Chondrocyte (in vitro differentiated cells): ENCODE measurements at places on chromosomes 13 and 19. TPM values are rescaled to one million over a fixed set of nuclear protein-coding genes. Genes with fewer than 3 reads are reported as not detected.

The SMIM44 gene
- total RNA-seq, result not detected in 3 replicates

The TSKS gene
- not detected in 3 replicates for total RNA-seq

DNA sequence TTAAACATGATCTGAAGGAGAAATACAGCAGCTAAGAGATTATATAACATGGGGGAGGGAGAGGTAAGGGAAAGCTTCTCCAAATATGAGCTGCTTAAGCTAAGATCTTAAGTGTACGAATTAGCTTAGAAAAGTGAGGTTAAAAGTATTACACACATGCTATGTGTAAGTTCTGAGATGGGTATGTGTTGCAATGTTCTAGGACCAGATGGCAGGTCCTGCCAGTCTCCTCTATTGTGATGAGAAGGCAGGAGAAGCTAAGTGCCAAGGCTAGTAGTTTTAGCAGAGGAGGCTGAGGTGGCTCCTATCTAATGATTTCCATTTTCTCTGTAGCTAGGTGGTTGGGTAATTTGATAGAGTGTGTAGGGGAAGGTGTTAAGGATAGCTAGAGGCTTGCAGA lies 57.6 kb downstream of the MICU2 start:
- H3K27ac ChIP-seq, result peak overlapping the region; percentile 14
- DNase-seq, result no peak
- no peaks in the 10 kb centered on the region for H3K27me3 ChIP-seq
- H3K4me3 ChIP-seq, result no peak overlapping the region
- H3K4me1 ChIP-seq, result peaks cover 25% of the 10 kb centered on the region

- DNase-seq, result no peak
- H3K27ac ChIP-seq, result no peak overlapping the region
- H3K4me3 ChIP-seq, result no peak overlapping the region
- peaks cover 23% of the 10 kb centered on the region for H3K4me1 ChIP-seq
- no peaks in the 10 kb centered on the region for H3K27me3 ChIP-seq
These were observed 8.9 kb downstream of the DEDD2 start for GRCh38 chr19:42208612-42209011.

DNA sequence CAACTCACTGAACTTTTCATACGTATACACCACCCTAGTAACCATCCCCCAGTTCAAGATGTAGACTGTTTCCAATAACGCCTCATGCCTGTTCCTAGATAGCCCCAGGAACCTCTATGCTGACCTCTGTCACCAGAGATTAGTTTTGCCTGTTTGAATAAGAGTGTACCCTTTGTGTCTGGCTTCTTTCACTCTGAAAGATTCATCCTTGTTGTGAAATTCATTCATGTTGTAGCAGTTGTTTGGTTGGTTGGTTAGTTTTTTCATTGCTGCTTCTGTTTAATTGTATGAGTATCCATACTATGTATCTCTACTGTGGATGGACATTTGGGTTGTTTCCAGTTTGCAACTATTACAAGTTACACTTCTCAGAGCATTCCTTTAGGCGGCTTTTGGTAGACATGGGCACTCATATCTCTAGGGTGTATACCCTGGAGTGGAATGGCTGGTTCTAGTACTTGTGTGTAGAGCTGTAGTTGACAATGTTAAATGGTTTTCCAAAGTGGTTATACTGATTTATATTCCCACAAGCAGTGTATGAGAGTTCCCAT lies 1.6 kb downstream of the RNASEH2B start:
- H3K27me3 ChIP-seq, result no peaks in the 10 kb centered on the region
- H3K4me1 ChIP-seq, result peaks cover 43% of the 10 kb centered on the region
- peak overlapping the region; percentile 81 for H3K4me3 ChIP-seq
- H3K36me3 ChIP-seq, result no peaks in the 10 kb centered on the region
- DNase-seq, result no peak
